C1 segment of cervical spinal cord (tissue), 14 donors: ENCODE measurements at places on chromosomes 12 and 14.

DNA sequence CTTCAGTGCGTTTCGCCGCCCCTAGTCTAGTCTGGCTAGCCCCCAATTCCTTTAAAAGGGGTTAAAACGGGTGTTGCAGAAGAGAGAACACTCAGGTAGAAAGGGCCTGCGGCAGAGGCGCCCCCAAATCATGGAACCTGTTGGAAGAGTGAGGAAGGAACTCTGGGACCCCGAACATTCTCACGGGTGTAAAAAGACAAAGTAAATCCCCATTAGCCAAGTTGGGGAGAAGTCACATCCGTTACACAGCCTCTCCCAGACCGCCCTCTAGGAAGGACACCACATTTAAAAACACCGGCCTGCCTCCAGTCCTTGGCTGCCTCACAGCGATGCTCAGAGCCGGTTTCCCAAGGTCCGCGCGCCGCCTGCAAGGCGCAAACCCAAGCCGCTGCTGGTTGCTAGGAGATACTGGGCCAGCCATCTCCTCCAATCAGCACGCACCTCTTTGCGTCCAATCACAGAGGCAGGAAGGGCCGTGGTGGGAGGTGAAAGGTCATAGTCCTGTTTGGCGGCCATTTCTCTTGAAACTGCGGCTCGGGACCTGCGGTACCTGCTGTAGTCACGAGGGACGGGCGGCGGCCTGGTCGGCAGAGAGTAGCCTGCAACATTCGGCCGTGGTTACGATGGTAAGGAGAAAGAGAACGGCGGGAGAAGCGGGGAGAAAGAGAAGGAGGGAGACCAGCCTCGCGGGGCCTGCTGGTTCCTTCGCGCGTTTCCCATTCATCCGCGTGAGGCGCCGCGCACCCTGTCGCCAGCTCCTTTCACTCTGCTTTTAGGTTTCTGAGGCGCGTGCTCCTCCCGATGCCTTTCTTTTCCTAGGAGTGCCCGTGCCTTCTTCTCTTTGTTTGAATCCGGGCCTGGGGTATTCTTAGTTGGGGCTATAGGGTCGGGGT, at the start of gene SNRPF:
SNRPF (plus strand) TSS at position 502 of the 893 bp plus-strand sequence; CDS start at position 624, 122 bp downstream.
- DNase-seq, result peak; percentile 89

- DNase-seq, result no peak
These were observed 10.9 kb downstream of the RPS6KL1 start for GRCh38 chr14:74912111-74912510.

DNA sequence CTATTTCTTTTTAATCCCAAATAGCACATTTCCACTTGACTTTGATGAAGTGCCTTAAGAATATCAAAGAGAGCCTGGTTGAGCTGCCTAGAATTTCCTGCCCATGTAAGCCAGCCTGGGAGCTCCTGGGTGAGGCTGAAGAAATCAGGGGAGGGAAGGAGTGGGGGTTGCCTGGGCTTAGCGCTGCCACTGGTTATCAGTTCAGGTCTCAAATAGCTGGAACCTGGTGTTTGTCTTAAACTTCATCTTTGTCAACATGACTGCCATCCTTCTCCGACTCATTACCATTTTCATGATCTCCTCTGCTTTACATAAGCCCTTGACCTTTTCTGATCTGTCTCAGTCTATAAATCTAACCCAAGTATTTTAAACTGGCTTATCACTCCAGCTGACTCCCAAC, 151.5 kb downstream of the TTC8 start:
- DNase-seq, result no peak

GRCh38 chr12:101919447-101919846, 42.1 kb downstream of the DRAM1 start:
- DNase-seq, result no peak

DNA sequence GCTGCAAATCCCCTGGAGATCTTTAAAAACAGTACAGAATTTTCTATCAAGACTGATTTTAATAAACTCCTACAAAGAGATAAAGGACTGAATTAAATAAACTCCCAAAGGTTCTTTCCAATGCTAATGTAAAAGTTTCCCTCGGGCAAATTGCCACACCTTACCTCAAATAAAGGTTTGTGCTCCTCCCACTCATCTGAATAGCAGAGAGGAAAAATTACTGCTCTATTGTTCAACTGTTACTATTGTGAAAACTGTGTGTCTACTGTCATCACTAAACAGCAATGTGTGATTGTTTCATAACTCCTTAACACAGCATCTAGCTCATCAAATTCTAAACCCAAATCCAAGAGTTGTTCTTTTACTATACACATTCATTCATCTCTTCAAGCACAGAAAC, 3.2 kb downstream of the SPTLC2 start:
- no peak for DNase-seq

DNA sequence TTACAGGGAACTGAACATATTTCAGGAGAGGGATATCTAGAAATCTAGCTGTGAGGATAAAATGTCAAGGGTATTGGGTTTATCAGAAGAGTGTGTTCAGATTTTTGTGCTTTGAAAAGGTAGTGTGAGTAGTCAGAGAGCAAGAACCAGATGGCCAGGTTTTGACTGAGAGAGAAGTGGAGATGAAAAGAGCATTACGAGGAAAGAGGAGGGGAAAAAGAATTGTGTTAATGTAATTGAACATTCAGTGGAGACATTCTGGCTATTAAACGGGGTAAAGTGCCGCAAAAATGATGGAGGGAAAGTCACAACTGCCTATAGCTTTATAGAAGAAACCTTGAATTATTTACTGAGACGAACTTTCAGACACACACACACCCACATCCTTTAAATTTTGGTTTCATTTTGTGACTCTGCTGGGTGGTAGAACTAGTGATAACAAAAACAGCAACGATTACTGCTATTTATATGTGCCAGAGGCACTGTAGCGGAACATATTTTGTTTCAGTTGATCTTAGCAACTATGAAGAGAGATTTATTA, 213.6 kb downstream of the ERC1 start:
- DNase-seq, result no peak

DNA sequence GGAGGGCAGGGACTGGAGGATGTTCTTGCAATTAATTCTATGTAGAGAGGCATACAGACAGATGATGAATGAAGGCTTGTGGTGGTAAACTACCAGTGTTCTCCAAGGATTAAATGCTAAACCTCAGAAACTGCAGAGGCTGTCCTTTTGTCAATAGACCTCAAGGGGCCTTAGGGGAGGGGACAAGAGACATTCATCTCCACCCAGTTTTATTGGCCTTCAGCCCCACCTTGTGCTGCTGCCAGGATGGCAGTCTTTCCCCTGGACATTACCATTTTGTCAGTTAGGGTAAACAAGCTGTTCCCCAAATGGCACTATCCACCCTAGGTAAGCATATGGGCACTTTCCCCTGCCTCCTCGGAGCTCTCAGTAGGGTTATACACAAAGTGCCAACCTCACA, 4.9 kb upstream of the SMAGP start:
- no peak for DNase-seq

DNA sequence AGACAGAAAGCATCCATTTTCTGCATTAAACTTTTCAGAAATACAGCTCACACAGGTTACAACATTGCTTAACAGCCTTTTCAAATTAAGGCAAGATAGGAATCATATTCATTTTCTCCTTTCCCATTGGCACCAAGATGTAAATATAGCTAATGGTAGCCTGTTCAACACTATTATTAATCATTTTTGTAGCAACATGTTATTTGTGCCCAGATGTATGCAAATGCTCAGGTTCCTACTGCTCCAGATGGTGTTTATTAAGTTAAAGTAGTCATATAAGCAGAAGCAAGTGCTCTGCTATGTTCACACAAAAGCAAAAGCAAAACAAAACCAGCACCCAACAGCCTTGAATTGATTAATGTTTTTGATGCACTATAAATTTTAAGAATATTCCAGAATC, 1110.6 kb downstream of the SLC6A15 start:
- DNase-seq, result no peak

DNA sequence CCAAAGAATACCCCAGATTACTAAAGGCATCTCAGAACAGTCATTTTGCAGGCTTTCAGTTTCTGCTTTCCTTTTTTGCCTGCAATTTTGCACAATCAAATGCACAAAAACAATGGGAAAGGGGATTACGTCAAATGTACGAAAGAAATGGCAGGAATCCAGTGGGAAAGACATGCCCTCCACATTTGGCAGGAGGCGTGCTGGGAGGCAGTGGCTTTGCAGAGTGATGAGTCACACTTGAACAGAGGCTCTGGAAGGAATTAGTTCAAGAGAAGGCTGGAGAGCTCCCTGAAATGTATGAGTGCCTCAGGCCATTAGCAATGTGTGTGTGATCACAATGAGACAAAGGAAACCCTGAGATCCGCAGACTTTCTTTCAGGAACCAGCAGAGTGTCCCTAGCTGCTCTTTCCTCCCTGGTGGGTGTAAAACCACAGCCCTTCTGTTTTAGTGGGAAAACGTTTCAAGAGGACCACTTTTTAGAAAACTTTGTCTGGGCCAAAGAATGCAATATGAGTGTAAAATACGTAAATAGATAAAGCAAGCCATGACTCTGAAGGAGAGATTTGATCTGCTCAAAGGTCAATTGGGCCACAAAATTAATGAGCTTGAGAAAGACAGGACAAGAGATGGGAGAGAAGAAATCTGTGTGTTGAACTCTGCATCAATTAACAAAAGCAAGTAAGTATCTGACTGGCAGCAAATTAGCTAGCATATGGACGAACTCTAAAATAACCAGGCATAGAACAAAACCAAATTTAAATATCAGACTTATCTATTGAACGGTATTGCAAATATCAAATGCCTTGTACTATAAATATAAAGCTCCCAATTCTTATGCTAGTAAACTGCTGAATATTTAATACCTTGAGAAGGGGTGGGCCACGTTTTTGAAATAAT, 155.4 kb upstream of the PDE3A start:
- peak; percentile 56 for DNase-seq

DNA sequence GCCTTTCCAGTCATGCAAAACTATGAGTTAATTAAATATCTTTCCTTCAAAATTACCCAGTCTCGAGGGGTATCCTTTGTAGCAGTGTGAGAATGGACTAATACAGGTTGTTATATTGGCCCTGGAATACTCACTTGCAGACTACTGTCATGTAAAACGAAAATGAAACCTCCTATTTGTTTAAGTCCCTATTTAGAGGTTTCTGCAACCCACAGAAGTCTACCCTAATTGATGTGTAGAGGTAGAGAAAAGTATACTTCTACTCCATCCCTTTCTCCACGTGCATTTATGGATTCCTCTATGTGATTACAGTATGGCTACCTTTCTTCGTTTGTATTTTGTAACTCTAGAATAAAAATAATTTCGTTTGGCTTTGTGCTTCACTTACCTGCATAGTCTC, 371.1 kb downstream of the FSCB start:
- DNase-seq, result no peak

DNA sequence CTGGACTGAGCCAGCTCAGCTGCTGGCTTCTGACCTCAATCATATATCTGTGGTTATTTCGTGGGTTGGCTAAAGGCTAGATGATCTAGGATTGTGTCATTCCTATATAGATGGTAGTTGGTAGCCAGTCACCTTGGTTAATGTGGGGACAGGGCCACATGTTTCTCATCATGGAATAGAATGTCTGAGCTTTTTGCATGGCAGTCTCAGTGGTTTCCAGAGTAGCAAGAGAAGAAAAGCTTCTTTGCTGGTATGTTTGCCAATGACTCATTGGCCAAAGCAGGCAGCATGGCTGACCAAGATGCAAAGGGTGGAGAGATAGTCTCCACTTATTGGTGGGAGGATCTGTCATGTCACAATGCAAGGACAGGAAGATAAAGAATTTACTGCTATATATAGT, 746.4 kb upstream of the FLRT2 start:
- no peak for DNase-seq

- no peak for DNase-seq
These were observed 37.9 kb downstream of the WBP11 start for GRCh38 chr12:14765398-14765797.

- DNase-seq, result peak; percentile 69
These were observed 2.0 kb upstream of the ATN1 start for GRCh38 chr12:6925540-6926279.

- no peak for DNase-seq
These were observed 49.6 kb downstream of the BMAL2 start for GRCh38 chr12:27382171-27382795.

DNA sequence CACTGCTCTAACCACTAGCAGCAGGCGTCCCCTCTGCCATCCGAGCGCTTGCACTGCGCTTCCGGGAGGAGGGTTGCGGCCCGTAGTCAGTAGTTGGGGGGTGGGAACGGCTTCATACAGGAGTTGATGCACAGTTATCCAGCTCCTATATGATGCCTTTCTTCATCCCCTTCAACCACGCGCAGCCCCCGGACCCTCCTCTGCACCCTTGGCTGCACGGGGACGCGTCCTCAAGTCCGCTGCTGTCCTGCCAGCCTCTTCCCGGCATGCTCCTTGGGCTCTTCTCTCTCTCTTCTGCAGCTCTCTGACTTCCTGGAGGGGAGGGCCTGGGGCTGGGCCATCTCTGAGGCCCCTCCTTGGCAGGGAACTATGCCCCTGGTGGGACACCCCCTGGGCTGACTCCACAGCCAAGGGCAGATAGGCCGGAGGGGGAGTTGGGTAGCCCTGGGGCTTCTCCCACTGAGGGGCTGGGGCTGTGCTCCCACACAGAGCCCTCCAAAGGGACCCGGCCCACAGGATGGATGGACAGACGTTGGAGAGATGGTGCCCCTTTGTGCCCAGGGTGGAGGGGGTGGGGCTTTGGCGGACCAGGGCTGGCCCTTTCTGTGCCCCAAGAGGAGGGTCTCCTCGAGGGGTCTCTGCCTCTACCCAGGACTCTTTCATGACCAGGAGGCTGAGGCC, 29.0 kb downstream of the RTL1 start:
- no peak for DNase-seq

- no peak for DNase-seq
These were observed 231.2 kb downstream of the C12orf75 start for GRCh38 chr12:105561546-105562198.

DNA sequence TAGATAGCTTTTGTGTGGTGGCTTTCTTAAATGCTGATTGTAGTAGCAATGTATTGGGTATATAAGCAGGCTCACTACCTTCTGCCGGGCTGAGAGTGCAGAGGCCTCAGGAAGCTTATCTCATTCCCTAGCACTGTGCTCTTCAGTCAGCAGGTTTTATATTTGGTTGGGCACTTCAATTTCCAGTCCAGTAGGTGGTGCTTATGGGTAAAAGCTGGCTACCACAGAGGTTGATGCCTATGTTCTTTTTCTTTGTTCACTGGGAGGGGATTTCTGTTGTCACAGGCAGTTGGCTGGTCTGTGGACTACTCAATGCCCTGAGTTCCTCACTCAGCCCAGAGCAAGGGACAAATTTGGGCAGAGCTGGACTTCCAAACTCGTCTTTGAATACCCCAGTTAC, 43.0 kb upstream of the GLIPR1 start:
- DNase-seq, result no peak
